ENCODE measurements at places on chromosomes 2 and 18. TPM values are rescaled to one million over a fixed set of nuclear protein-coding genes. Genes with fewer than 3 reads are reported as not detected.

The KCNG2 gene
- total RNA-seq = not detected

The RAMP1 gene
- total RNA-seq = 3.1 TPM

The ZC3H15 gene
- total RNA-seq = 117 TPM

The KCNS3 gene
- not detected for total RNA-seq

The IKZF2 gene
- total RNA-seq = 11.3 TPM

The CHRNG gene
- not detected for total RNA-seq

The POTEI gene
- total RNA-seq = not detected

The AP1S3 gene
- 16.8 TPM for total RNA-seq

- peak; percentile 53 for DNase-seq
These were observed 61.1 kb upstream of the SP3 start for GRCh38 chr2:174026122-174026845.

DNA sequence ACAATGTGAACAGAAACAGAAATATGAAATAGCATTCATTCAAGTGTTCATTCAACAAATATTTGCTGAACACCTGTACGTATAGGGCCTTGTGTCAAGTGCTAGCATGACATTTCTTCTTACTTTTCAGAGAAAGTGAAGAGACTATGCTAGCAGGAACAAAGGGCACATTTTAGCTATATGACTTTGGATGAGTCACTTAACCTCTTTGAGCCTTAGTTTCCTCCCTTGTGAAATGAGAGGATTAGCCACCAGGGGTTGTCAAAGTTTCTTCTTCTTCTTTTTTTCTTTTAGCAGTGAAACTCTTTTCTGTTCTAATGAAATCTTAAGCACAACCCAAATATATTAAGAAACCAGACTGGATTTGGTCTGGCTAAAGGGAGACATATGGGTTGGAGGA is 53.1 kb downstream of the FIGN start:
- peak; percentile 55 for DNase-seq

DNA sequence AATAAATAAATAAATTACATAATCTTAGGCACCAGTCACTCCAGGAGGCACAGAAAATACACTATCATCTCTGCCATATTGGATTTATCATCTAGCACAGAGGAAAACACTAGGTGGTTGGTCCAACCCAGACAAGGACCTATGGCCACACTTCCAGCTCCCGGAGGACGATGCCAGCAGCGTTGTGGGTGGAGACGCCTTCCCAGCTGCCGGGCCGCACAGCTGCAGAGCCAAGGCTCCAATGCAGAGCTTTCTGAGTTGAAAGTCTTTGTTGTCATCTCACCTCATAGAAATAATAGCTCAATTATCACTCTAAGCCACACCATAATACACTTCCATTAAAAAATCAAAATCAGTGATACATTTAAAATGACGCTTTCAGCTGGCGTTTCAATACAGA is 457.1 kb upstream of the SALL3 start:
- no peak for DNase-seq

- DNase-seq = no peak
These were observed 70.2 kb upstream of the DOK6 start for GRCh38 chr18:69330385-69331005.

- no peak for DNase-seq
These were observed 66.6 kb downstream of the CTIF start for GRCh38 chr18:48605408-48605845.

DNA sequence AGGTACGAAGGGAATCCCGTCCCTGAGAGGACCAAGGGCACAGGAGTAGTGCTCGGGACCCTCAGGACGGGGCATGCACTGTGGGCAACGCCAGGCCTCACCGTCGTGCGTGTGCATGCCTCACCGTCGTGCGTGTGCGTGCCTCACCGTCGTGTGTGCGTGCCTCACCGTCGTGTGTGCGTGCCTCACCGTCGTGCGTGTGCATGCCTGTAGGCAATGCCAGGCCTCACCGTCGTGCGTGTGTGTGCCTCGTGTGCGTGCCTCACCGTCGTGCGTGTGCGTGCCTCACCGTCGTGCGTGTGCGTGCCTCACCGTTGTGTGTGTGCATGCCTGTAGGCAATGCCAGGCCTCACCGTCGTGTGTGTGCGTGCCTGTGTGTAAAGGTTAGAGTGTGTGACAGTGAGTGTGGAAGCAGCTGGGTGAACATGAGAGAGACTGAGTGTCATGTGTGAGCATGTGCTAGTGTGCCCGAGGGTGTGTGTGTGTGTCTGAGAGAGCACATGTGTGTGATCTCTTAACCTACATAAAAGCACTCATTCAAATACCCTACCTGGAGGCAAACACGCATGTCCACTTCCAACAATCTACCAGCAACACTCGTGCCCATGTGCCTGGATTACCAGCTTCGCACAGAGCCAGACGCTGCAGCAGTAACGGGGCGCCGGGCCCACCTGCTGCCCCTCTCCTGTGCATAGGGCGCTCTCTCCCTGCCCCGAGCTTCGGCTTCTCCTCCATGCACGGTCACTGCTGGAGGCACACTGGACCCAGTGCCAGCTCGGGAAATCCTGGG is 36.3 kb downstream of the ZNF516 start:
- DNase-seq = no peak

- DNase-seq = no peak
These were observed 99.0 kb upstream of the ID2 start for GRCh38 chr2:8582651-8583399.

GRCh38 chr2:234912437-234912836 is 39.4 kb upstream of the SH3BP4 start:
- no peak for DNase-seq

GRCh38 chr2:173028671-173029070 is 47.0 kb upstream of the MAP3K20 start:
- DNase-seq = no peak
